ENCODE measurements at places on chromosomes 5 and 9.

GRCh38 chr9:131801810-131802209 lies 61.9 kb upstream of the RAPGEF1 start:
- no peak for DNase-seq

DNA sequence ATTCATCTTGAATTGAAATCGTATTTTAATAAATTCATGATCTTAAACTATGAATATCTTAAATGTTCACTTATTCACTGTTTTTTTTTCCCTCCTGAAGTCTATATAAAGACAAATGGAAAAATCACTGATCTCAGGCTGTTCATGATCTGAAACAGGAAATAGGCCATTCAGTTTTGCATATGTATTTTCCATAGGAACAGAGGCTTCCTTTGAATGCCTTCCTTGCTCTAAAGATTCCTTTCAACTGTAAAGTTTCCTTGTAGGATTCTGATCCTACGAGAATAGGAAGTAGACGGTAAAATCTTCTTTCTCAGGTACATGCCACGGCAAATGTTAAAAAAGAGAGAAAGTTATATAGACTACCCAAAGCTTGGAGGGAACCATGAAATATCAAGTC lies 194.4 kb upstream of the PPP1R2B start:
- DNase-seq: no peak

DNA sequence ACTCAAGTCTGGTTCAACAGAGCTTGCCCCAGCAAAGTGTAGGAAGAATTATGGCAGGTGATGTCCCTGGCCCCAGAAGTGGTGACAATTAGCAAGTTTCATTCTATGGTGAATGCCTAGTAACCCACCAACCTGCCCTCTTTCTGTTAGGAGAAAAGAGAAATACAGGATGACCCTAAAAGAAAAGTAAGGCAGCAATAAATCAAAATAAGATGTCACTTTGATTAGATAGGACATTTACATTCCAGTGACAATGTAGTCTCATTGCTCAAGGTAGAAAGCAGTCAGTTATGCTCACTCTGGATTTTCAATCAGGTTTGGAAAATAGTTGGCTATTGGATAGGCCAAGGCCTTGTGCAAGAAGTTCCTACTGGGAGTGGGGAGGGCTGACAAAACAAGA lies 5.6 kb upstream of the HSPA9 start:
- no peak for DNase-seq

DNA sequence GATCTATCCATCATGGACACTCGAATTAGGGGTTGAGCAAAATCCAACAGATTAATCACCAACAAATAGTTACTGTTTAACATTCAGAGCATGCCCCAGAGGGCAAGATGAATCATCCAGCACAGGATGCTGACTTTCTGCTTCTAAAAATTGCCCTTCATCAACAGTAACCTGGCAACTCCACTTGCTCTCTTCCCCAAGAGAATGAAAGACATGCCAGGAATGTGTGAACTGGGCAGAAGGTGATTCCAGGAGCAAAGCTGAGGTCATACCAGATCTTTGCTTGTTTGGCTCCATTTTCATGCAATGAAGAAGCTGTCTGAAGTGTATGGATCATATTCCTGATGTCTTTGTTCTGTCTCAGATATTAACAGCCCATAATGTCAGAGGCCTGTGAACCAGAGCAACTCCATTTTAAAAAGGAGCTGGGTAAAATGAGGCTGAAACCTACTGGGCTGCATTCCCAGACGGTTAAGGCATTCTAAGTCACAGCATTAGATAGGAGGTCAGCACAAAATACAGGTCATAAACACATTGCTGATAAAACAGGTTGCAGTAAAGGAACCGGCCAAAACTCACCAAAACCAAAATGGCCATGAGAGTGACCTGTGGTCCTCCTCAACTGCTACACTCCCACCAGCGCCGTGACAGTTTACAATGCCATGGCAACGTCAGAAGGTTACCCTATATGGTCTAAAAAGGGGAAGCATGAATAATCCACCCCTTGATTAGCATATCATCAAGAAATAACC lies 2.5 kb upstream of the ZNF367 start:
- DNase-seq: peak; percentile 14

DNA sequence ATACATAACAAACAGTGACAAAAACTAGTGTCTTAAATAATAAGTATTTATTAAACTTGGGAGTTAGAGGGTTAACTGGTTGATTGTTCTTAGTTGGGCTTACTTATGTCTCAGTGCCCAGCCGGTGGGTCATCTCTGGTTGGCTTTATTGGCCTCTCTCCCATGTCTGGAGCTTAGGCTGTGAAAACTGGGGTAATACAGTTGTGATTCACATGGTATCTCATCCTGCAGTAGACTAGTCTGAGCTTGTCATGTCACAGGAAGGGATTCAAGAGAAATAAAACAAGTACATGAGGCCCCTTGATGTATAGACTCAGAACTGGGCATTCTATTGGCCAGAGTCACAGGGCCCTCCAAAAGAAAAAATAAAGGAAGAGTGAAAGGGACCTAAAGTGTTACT lies 466.4 kb upstream of the SMC2 start:
- no peak for DNase-seq

DNA sequence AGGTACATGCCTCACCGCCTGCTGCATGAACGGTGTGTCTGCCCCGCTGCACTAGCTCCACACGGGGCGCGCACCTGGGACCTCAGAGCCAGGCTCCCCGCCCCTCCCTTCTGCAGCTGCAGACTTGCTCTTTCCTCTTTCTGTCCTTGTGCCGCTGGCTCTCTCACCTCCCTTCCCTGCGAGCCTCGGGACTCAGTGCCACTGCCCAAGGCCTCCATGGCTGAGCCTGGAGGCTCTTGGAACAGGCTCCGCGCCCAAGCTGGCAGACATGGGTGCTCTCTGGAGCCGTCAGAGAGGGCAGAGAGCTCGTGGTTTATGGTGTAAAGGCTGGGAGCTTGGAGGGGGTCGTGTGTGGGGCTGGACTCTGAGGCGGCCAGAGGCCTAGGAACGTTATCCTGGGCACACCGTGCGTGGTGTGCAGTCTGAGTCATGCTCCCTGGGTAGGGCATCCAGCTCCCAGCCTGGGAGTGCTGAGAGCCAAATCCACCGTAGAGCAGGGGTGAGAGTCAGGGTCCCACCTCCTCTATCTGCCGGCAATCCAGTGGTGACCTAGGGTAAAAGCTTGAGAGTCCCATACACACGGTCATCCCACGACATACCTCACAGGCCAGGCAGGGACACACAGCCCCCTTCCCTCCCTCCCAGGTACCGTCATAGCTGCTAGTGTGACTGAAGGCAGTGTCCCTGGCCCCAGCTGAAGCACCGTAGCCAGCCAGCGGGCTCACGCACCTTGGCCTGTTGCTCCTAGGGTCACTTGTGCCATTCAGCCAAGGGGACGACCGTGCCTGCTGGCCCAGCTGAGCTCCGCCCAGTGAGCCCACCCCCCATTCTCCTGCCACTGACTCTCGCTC lies 22.4 kb downstream of the GOLGA2 start:
- no peak for DNase-seq

DNA sequence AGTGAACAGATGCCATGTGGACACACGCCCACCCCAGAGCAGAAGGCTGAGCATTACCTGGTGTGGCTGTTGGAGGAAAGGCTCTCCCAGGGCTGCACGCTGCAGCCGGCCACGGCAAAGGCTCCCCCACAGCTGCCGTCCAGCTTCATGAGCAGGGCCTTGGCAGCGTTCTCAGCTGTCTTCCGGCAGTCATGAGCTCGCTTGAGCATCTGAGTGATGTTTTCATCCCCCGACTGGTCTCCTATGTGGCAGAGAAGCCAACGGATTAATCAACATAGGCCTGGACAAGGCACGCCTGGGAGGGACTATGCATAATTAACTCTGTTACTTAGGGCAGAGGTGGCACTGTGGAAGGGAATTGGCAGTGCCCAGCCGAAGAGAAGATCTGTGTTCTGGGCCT lies 87.3 kb downstream of the DCP2 start:
- DNase-seq: no peak

- DNase-seq: no peak
Measured at GRCh38 chr5:66708368-66708767, 112.2 kb downstream of the MAST4 start.

DNA sequence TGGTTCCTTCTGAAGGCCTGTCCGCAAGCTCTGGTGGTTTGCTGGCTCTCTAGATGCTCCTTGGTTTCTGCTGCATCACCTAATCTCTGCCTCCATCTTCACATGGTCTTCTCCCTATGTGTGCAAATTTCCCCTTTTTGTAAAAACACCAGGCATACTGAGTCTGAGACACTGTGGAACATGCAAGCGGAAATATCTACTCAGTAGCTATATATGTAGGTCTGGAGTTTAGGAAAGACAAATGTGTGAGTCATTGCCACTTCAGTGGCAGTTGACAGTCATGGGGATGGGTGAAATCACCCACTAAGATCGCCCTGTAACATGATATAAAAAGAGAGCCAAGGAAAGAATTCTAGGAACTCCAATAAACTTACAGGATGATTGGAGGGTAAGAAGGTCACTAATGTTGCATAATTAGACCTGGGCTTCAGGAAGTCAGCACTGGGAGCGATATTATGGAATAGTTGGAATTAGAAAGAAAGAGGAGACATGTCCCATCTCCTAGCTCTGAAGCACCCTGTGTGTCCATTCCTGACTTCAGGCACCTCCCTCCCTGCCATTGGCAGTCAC lies 22.7 kb upstream of the UBLCP1 start:
- no peak for DNase-seq

GRCh38 chr5:68122439-68123328 lies 92.9 kb upstream of the PIK3R1 start:
- DNase-seq: no peak

DNA sequence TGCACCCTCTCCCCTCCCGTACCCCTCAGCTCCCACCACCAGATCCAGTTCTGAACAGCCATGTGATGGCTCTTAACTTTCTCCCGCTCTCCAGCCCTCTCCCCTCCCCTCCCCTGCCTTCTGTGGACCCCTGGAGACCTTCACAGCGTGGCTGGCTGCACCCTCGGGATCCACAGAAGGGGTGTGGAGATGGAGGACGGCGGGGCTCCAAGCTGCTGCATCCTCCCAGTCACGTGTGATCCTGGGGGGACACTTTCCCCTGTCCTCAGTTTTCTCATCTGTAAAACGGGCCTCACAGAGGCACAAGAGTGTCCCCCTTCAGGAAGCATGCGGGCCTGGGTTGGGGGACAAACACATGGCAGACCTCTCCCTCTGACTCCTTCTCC lies 276.0 kb upstream of the MVB12B start:
- DNase-seq: no peak

DNA sequence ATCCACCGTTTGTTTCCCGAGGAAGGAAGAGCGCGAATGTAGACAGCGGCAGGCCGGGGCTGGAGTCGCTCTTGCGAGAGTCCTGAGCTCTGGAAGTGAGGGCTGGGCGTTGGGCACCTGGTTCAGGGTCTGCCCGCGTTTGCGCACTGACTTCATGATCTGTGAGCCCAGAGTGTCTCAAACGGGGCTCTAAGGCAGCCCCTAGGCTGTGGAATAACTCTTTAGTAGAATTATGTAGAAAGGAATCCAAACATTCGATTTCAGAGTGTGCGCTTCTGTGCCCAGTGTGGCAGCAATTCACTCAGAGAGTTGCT lies 478 bp upstream of the GGTA1 start:
- no peak for DNase-seq

GRCh38 chr5:149764086-149764485 lies 34.0 kb downstream of the PPARGC1B start:
- DNase-seq: no peak

- no peak for DNase-seq
Measured at GRCh38 chr9:899440-900184, 58.1 kb downstream of the DMRT1 start.

DNA sequence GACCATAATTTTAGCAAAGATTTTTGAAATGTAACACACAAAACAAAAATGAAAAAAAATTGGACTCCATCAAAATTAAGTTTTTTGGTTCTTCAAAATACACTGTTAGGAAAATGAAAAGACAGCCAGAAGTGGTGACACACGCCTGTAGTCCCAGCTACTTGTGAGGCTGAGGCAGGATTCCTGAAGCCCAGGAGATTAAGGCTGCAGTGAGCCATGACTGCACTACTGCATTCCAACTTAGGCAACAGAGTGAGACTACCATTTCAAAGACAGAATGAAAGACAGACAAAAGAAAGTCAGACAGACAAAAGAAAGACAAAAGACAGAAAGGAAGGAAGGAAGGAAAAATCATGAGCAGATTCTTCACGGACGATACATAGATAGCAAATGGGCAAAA lies 7.5 kb downstream of the DIAPH1 start:
- no peak for DNase-seq

GRCh38 chr9:23822261-23823169 lies 3.5 kb downstream of the ELAVL2 start:
- no peak for DNase-seq

DNA sequence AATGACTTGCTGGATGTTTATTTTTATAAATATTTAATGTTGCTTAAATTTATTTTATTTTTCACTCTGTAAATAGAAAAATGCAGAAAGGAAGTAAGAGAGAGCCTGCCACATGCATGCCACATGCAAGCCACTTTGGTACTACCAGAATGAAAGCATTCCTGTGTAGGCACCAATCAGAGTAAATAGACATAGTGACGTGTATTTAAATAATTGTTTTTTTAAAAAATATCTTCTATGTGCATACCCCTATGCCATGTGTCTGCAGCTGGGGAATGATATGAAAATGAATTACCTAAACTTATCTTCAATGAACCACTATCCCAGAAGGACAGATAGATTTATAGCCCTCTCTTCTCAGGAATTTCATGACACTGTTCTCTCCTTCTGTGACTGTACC lies 651.5 kb upstream of the RIOK2 start:
- DNase-seq: no peak

DNA sequence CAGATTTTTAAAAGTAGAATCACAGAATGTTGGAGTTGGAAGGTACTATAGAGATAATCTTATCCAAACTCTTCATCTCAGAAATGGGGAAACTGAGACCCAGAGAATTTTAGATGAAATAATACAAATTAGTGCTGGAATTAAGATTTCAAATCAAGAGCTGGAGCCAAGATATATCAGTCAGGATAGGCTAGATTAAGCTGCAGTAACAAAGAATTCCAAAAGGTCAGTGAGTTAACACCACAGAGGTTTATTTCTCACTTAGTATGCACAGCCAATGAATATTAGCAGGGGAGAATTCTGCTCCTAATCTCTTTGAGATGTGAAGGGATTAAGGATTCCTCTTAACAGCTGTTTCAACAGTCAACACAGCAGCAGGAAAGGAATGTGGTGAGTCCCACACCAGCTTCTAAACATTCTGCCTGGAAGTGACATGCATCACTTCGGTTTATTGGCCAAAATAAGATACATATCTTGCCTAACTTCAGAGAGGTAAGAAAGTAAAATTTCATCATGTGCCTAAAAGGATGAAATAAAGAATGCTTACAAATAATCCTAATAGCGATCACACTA lies 136.8 kb downstream of the FRMD3 start:
- DNase-seq: no peak

DNA sequence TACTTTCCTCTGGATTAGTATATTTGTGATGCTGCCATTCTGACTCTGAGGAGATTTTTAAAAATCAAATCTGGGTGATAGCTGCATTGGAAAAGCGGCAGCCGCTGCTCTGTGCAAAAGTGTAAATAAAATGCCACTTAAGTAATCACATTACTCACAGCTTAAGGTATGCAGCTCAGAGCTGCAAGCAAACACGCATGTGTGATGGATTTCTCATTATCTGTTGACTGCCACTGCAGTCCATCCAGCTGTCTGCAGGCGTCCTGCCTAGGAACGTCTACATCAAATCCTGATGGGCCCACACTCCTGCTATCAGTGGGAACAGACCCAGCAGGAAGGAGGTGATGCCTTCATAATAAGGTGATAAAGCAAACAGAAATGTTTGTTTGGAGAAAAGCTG lies 216.9 kb downstream of the SPOCK1 start:
- DNase-seq: no peak

Measured in hematopoietic multipotent progenitor cell treated with erythropoietin and hydrocortisone succinate and interleukin-3 and kit ligand, for 17 days (in vitro differentiated cells).